CD4-positive, alpha-beta T cell treated with Interleukin-6 at 100 ng/mL for 8 hours (primary cell): ENCODE measurements at places on chromosomes 7 and 10.

DNA sequence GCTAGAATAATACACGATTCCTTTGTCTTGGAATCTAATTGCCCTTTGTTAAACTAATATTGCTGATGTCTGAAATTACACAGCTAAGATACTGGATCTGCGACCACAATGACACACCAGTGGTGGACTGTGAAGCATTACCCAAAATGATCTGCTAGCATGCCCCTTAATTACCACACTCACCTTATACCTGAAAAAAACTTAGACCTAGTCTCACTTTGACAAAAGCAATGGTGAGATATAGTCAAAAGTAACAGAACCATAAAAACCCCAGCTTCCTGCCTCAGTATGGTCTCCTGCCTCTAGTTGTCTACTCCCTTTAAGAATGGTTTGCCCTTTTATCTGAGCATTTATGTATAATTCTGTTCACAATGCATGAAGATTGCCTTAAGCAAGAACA is 20.8 kb upstream of the ERVW-1 start:
- no peak for DNase-seq

- no peak for DNase-seq
Observed at GRCh38 chr7:94512735-94513564, 3.3 kb downstream of the CASD1 start.

DNA sequence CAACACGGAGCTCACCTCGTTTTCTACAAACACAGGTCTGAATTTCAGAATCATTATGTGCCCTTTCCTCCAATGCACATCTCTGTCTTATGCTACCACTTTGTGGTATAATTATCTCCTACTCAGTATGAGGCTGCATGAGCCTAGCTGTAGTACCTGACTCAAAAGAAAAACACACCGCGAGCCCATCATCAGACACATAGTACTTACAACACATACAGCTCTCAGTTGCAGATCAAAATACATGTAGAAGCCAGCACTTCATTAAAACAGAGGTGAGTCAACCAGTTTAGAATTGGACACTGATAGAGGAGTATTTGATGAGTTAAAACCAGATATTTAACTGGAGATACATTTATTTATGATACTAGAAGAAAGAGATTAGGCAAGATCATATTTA is 1.4 kb upstream of the RTKN2 start:
- no peak for DNase-seq

DNA sequence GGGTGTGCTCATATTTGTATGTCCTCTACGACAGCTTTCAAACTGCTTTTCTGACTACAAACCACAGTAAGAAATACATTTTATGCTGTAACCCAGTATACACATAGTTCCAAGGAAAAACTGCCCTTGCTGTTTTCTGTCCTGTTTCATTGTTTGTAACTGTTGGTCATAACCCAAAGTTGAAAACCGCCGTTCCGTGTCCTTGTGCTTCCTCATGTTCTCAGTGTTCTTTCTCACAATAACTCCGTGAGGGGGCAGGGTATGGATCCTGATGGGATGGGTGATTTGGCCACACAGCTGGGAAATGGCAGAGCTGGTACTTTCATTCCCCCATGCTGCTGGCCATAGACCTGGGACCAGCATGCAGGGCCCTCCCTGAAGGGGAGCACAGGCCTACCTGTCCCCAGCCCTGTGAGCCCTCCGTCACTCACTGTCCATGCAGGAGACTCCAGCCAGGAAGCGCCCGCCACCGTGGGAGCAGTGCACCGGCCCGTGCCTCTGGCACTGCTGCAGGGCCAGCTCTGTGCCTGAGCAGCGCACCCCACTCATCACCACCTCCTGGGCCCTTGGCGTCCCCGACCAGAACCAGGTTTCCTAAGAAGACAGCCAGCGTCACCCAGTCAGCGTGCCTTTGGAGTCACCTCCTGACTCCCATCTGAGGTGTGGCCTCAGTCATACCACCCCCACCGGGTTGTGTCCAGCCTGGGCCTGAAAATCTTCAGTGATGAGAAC is 12.7 kb downstream of the LOXL4 start:
- DNase-seq: no peak

DNA sequence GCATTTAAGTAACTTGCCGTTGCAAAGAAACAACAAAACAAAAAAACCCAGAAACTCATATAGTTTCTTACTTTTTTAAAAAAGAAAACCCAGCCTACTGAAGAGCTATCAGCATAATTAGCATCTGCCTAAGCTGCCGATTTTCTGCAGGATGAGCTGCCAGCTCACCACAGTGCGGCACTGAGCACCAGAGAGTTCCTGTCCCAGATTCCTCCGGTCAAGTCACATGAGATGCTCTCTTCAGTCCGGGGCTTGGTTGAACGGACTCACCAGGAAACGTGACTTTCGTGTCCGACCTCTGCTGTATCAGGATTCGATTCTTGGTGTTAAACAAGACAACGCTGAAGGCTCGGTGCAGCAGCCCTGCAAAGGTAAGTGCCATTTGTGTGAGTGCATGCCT is 3.2 kb downstream of the IDI2 start:
- no peak for DNase-seq

GRCh38 chr7:29652556-29652955 is 88.9 kb downstream of the PRR15 start:
- DNase-seq: no peak

DNA sequence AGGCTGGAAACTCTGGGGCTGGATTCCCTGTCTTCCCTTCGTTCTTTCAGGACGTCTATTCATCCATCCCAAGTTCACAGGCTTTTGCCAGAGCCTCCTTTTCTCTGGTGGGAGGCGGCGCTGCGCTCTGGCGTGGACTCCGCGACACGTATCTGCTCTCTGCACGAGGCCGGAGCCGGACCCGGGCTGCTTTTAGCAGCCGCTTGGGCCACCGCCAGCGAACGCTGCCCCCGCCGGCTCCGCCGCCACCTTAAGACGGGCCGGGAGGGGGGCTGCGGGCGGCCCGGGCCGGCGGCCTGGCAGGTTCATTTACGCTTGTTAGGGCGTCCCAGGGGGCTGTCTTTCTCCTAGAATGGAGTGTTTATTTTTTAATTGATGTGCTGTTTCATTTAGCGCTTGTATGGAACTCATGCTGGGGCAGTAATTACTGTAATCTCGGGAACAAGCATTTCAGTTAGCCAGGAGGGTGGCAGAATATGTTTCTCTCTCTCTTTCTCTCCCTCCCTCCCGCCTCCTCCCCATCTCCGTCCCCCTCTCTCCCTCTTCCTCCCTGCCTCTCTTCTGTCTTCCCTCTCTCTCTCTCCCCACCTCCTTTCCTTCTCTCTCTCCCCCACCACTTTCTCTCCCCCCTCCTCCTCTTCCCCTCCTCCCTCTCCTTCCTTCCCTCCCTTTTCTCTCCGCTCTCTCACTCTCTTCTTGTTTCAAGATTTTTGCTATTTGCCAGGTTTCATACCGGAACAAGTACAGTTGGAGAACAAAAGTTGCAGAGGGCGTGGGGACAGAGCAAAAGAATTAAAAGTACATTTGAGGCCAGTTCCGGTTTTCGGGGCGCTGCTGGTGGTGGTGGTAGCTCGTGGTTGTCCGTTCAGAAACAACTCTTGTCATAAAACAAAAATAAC is 1.3 kb upstream of the FZD8 start:
- no peak for DNase-seq

DNA sequence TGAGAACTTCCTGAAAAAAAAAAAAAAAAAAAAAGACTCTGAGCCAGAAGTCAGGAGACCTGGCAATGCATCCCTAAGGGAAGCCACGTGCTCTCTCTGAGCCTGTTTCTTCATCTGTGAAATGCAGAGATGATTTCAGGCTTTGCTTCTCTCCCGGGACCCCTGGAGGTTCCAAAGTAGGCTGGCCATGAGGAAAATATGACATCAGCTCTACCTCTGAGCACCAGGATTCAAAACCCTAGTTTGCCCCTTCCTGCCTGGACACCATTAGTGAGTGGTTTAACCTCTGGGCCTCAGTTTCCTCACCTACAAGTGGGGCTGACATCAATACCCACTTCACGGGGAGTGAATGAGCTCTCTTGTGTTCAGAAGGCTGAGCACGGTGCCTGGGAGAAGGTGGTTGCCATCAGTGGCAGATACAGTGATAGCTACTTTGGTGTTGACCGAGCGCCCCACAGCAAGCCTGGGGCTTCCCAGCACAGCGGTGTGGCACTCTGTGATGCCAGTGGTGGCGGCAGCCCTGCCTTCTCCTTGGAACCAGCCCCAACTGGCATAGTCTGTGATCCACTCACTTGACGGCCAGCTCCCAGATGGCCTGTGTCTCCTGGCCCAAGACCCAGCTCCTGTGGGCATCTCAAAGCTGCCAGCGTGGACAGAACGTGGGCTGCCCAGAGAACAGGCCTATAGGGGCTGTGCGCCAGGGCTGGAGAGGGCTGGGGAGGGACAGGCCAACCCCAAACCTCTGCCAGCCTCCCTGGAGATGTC is 153.1 kb upstream of the UNC5B start:
- no peak for DNase-seq

DNA sequence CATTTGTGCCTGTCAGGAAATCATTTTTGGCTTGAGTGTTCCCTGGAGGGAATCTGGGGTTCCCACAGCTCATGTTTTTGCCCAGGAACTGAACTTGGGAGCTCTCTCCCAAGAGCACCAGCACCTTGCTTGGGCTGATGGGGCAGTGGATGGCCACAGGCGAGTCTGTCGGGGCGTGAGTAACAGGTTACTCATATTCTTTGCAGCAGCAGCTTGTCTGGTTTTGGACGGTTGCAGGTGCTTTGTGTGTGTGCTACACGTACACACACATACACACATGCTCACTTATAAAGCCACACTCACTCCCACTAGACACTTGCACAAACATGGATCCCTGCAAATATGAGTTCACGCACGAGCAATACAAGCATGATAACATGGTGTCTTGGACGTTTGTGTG is 2.9 kb upstream of the PALD1 start:
- no peak for DNase-seq

GRCh38 chr10:63454631-63455030 is 11.1 kb downstream of the JMJD1C start:
- DNase-seq: no peak

DNA sequence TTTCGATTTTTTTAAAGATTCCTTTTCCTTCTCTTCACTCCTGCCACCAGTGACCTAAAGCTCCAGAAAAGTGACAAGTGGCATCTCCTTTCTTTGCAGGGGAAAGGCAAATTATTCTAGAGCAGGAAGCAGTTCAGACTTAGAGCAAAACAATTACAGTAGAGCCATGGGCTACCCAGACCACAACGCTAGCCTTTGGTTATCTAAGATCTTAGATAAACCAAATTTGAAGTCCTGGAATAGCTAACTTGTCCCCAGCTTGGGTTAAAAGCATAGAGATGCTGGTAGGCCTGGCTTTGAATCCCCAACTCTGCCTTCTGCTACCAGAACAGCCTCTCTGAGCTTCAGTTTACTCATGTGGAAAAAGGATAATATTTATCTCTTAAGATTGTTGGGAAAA is 38.4 kb downstream of the LGI1 start:
- DNase-seq: no peak

GRCh38 chr7:157273208-157274093 is 63.4 kb upstream of the DNAJB6 start:
- peak; percentile 56 for DNase-seq

DNA sequence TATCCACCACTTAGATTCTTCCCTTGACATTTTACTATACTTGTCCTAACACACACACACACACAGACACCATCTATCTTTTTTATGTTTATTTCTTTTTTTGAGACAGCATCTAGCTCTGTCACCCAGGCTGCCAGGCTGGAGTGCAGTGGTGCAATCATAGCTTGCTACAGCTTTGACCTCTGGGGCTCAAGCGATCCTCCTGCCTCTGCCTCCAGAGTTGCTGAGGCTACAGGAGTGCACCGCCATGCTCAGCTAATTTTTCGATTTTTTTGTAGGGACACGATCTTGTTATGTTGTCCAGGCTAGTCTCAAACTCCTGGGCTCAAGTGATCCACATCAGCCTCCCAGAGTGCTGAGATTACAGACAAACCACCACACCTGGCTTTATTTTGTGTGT is 16.7 kb downstream of the WIPI2 start:
- no peak for DNase-seq

GRCh38 chr7:47730142-47730541 is 148.2 kb upstream of the TNS3 start:
- DNase-seq: no peak

- no peak for DNase-seq
Observed at GRCh38 chr7:108376206-108376605, 80.0 kb downstream of the NRCAM start.

- no peak for DNase-seq
Observed at GRCh38 chr7:138515001-138515528, 55.0 kb downstream of the TRIM24 start.

GRCh38 chr7:157540606-157541294 is 203.9 kb downstream of the DNAJB6 start:
- no peak for DNase-seq

- DNase-seq: no peak
Observed at GRCh38 chr10:51386248-51386885, 312.1 kb downstream of the PRKG1 start.

DNA sequence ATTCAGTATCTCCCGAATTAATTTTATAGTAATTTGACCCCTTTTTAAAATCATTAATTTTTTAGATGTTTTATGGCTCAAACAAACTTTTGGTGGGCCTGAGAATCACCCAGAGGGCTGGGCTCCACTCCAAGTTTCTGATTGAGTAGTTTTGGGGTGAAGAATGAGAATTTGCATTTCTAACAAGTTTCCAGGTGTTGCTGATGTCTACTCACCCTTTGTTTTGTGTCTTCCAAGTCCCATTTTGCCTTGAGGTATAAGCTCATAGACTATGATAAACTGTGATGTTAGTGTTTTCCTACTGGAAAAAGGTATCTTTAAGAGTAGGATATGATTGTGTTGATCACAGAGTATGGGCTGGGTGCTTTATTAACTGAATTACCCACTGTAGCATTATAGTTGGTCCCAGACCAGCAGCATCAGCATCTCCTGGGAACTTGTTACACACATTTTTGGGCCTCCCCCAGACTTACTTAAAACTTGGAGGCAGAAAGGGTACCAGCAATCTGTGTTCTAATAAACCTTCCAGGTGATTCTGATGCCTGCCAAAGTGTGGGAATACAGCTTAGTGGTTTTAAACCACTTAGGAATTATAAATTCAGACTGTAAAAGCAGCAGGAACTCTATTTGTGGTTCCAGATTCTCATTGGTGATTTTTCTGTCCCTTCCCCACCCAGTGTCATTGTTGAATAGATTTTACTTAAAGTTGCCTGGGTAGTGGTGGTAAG is 19.1 kb downstream of the ZNRF2 start:
- no peak for DNase-seq

DNA sequence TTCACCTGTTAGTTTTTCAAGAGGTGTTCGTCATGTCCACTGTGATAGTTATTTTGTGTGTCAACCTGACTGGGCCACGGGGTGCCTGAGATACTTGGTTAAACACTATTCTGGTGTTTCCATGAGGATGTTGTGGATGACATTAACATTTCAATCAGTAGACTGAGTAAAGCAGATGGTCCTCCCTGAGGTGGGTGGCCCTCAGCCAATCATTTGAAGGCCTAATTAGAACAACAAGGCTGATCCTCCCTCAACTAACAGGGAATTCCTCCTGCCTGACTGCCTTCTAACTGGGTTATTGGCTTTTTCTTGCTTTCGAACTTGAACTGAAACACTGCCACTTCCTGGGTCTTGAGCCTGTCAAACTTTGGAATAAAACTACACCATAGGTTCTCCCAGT is 75.8 kb downstream of the ENO4 start:
- no peak for DNase-seq

- DNase-seq: no peak
Observed at GRCh38 chr7:78970440-78970916, 483.0 kb downstream of the MAGI2 start.

- DNase-seq: no peak
Observed at GRCh38 chr10:11154849-11155498, 137.3 kb downstream of the CELF2 start.
